ENCODE measurements at places on chromosomes 3 and 15.

DNA sequence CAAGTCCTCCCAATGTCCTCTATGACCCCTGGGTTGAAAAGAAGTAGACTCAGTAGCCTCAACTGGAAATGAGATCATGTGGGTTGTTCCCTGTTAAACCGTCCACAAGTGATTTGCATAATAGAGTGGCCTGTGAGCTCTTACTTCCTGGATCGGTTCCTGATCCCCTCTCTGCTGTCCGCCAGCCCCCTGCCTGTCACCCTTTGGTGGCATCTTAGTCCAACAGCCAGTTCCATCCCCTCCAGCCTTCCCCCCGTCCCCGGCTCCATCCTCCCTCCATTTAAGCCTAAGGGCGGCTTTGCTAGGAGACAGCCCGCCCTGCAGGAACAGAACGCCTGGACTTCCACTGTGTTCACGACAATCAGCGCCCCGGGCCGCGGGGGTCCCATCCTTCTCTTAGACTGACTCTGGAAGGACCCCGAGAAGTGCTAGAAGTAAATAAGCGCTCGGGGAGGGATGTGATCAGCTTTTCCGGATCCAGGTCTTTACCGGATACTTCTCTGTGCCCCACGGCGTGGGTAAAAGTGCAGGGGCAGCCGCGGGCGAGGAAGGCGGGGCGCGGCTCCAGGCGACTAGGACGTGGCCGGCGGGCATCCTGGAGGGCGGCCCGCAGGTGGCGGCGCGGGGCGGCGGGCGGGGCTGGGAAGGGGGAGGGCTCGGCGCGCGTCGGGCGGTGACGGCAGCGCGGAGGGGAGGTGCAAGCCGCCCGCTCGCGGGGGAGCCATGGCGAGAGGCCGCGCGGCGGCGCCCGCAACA lies 51.2 kb upstream of the ULK4 start:
- DNase-seq, result no peak

DNA sequence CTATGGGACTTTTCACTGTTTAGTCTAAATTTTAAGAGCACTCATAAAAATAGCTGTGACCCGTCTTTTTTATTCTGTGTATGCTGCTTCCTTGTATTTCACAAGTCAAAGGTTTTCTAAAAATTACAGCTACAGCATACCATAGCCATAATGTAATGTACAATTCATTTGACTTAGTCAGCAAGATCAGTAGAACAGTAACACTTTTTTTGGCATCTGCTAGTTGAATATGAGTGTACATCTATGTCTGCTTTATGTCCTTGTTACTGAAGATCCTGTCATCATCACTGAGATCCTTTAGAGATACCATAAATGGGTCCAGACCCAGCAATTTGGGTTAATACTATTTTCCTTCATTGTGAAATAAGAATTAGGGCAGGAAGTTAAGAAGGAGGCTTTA lies 42.2 kb downstream of the CMSS1 start:
- no peak for DNase-seq

DNA sequence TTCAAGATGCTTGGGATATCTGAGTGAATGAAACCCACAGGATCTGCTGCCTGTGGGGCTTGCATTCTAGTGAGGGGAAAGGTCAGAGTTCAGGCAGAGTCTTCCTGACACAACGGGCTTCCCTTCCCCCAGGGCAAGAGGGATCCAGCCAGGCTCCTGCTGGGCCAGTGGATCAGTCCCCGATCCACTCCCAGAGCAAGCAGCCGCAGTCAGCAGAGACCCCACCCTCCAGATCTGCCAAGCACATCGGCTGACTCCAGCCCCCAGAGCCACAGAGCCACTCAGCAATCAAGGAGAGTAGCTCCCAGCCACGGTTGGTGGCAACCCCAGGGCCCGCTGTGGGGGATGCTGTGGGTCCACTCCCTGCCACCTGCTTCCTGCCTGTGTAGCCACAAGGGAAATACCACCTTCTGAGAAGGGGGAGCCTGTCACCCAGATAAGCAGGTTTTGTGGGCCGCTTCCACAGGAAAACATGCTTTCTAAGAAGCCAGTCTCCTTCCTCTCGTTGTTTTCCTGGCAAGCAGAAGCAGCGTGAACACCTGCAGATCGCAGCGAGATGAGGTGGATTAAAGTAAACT lies 44.9 kb downstream of the CPN2 start:
- DNase-seq, result no peak

DNA sequence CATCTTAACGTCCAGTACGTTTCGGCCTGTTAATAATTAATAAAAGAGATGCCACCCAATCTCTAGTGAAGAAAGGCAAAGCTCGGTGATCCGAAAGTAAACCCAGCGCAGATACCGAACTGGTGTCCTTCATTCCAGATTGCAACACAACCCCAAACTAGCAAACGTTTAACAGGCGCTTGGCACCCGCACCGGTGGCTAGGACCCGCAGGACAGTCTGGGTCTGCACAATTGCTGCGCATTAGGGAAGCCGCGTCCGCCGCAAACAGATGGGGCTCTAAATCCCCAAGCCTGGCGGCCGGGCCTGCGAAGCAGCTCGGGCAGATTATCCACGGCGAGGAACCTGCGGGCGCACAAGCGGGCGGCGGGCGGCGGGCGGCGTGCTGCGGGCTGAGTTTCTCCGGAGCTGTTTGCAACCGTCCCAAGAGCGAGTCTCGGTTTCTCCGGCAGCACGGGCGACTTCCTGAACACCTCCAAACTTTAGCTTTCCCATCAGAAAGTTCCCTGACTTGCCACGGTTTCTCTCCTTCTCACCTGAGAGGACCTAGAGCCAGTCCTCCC lies 112.1 kb upstream of the ICE2 start:
- no peak for DNase-seq

DNA sequence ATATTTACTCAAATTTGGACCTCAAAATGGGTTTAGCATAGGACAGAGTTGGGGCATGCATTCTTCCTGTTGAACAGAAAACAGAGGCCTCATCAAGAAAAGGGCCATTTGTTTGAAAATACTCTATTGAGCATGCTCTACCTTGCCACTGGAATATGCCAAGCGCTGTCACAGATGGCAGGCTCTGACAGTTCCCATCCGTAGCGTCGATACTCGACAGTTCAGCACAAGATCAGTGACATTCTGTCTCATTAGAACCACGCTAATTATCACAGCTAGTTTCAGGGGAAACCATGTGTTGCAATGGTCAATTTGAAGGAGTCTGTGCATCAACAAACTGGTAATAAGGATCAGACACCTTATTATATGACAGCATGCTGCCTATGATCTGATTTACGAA lies 54.5 kb downstream of the SATB1 start:
- no peak for DNase-seq

- peak; percentile 77 for DNase-seq
These were observed 212.6 kb upstream of the PLSCR5 start for GRCh38 chr3:146817704-146818103.

DNA sequence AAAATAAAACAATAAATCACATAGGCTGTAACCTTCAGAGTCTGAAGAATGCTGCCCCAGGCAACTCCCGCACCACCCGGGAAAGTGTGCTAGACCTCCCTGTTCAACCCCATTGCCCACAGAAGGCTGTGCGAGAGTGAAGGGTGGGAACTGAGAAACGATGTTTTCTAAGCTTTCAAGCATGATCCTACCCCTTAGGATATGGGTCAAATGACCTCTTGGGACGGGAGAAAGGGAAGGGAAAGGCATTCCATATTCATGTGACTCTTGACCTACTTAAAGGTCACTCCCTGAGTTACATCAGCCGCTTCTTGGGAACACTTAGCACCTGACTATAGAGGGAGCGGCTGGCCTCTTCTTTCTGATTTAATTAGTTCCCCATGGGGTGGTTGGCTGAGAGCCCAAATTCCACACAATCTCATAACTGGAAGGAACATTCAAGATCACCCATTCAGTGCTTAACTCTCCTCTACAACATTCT lies 114.7 kb upstream of the SLC24A5 start:
- no peak for DNase-seq

DNA sequence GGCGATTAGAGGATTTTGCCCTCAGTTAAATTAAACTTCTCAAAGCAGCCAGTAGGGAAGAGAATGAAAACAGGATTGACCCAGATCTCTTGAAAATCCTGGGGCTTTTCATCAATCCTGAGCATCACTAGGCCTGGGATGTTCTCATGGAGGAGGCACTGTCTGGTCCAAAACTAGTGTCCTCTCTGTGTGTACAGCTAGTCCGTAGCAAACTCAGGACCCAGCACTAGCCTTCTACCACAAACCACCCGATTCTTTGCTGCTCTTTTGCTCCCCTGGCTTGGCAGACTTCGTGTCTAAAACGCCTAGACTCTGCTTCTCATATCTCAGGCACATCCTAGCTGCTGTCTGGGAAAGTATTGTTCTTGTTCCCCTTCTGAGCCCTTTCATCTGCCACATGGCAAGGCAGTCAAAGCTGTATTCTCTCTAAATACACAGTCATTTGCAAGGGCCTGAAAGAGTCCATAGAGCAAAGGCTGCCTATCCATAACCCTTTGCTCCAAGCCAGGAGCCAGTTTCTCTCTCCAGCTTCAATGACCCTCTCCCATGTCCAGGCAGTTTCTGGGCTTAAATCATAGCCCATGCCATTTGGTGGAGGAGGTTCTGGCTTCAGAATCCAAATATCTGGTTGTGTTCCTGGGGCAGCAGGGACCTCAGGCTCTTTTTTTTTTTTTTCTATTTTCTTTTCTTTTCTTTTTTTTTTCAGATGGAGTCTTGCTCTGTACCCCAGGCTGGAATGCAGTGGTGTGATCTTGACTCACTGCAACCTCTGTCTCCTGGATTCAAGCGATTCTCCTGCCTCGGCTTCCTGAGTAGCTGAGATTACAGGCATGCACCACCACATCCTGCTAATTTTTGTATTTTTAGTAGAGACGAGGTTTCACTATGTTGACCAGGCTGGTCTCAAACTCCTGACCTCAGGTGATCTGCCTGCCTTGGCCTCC lies 52.4 kb downstream of the CDC25A start:
- DNase-seq, result no peak

DNA sequence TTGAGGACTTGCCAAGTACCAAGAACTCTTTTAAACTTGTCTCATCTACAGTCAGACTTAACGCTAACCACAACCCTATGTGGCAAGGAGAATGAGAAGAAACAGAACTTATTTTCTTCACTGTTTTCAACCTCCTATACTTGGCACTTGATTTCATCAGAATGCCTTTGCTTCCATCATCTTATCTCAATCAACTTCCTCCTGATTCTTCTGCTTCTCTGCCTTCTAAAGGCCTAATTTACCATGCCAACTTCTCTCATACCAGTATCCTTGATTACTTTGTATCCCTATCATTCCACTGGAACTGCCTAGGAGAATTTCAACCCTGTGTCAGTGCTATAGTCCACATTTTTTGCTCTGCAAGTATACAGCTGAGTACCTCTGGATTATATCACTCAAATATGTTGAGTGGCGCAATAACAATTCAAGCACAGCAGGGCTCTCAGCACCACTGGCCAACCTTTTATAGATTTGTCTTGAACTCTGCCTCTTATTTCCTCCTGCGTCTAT lies 413.6 kb downstream of the ROBO1 start:
- DNase-seq, result no peak

DNA sequence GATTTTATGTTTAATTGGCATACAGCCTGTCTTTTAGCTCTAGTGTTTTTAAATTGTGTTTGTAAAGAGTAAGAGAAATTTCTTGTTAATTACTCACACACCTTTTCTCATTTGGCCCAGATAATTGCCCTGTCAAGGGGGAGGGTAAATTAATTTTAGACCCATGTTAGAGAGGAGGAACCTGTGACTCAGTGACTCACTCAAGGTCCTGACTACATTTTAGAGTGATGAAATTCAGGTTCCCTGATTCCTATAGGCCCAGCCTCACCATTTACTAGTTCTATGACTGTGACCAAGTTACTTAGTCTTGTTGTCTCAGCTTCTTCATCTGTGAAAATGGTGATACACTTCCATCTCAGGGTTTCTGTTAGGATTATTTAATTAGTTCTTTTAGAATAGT lies 125.2 kb upstream of the DPH6 start:
- no peak for DNase-seq

DNA sequence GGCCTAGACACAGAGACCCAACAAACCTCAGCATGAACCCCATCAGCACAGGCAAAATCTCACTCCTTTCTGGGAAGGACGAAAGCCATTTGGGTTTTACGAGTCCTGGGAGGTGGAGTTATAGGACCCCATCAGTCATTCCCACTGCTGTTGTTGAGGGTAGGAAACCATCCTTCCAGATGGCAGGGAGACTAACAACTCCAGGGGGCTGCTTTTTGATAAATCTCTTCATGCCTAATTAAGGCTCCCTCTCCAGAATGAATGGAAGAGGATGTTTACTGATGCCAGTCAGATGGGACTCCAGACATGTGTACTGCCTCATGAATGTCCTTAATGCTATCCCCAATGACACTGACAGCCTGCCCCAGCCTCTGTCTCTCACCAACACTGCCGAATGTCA lies 75.3 kb downstream of the ST8SIA2 start:
- no peak for DNase-seq

- no peak for DNase-seq
These were observed 16.3 kb upstream of the SAMD7 start for GRCh38 chr3:169895072-169895471.

DNA sequence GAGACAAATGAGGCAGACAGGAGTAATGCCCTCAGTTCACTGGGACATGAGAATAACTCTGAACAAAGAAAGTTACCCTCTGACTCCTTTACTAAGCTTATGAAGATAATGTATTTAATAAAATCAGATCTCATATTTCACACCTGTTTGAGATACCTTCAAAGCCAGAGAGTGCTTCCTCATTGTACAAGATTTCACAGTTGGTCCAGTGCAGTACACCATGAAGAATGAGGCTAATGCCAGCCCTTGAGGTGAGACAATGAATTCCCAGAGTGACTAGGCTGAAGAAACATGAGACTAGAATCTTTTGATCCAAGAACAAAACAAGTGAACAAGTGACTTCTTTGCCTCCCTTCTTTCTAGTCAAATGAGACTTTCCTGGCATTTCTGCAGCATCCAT lies 1133.8 kb downstream of the TUSC7 start:
- no peak for DNase-seq

- DNase-seq, result no peak
These were observed 38.6 kb downstream of the ATP1B3 start for GRCh38 chr3:141915016-141915415.

- DNase-seq, result no peak
These were observed 3.6 kb downstream of the PLA2G4D start for GRCh38 chr15:42090781-42091180.

- no peak for DNase-seq
These were observed 604.9 kb upstream of the KCNMB2 start for GRCh38 chr3:177931346-177931745.

- DNase-seq, result no peak
These were observed 77.4 kb downstream of the CHCHD6 start for GRCh38 chr3:126781406-126781805.

- DNase-seq, result no peak
These were observed 172.8 kb upstream of the PLSCR5 start for GRCh38 chr3:146777941-146778340.

GRCh38 chr3:34851137-34851536 lies 788.2 kb upstream of the ARPP21 start:
- DNase-seq, result no peak

GRCh38 chr15:64911311-64912186 lies at the start of gene ANKDD1A:
Gene ANKDD1A, plus strand, starts transcription at chr15:64911902. Its CDS starts 29 bp downstream, at chr15:64911931.
- DNase-seq, result no peak

GRCh38 chr3:146187334-146187950 lies 26.5 kb upstream of the PLOD2 start:
- DNase-seq, result no peak

- DNase-seq, result no peak
These were observed 935.0 kb downstream of the FHIT start for GRCh38 chr3:60316121-60316797.

GRCh38 chr15:66132251-66132816 lies 121.2 kb downstream of the MEGF11 start:
- no peak for DNase-seq

GRCh38 chr3:197216169-197216860 lies 82.1 kb downstream of the DLG1 start:
- no peak for DNase-seq

GRCh38 chr3:185084901-185085300 lies 68.0 kb downstream of the C3orf70 start:
- no peak for DNase-seq

- no peak for DNase-seq
These were observed 16.2 kb downstream of the C3orf62 start for GRCh38 chr3:49260806-49261324.

Data from brain pericyte (primary cell).